ENCODE measurements at places on chromosomes 2 and 18.

GRCh38 chr18:13872932-13873331 lies 42.4 kb downstream of the MC2R start:
- no peaks in the 10 kb centered on the region for H3K36me3 ChIP-seq
- H3K27me3 ChIP-seq = peaks cover 33% of the 10 kb centered on the region
- DNase-seq = no peak
- peaks cover 3% of the 10 kb centered on the region for H3K4me1 ChIP-seq

DNA sequence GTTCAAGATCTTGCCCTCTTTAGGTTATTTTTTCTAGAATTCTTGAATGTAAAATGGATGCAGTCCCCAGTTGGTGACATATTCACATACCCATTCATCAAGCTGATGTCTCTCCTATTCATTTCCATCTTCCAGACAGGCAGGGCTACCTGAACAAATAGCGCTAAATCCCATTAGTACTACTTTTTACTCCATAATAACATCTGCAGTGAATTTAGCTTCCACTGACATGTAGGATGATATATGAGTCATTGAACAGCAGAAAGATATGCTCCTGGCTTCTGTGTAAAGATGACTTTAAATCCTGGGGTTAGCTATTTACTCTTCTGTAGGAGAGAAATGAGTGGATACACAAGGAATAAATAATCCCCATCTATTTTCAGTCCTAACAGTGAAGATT lies 194.7 kb downstream of the RND3 start:
- no peak for DNase-seq
- no peaks in the 10 kb centered on the region for H3K4me1 ChIP-seq
- H3K27me3 ChIP-seq = no peaks in the 10 kb centered on the region
- H3K4me3 ChIP-seq = no peak overlapping the region
- H3K27ac ChIP-seq = no peak overlapping the region

DNA sequence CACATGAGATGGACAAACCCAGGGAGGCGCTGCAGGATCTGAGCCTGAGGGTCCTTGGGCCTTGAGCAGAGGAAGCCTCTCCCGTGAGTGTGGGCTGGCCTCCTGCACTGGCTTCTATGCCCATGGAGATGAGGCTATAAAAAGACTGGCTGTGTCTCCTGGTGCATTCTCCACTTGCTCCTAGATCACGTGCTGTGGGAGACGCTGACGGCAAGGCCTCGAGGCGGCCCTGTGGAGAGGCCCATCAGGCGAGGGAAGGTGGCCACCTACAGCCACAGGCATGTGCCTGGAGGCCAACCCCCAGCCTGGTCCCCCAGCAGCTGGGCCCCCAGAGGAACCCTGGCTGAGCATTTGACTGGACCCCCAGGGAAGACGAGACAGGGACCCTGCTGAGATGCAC lies 198.9 kb downstream of the TWIST2 start:
- H3K36me3 ChIP-seq = peaks cover 5% of the 10 kb centered on the region
- no peaks in the 10 kb centered on the region for H3K4me1 ChIP-seq
- H3K4me3 ChIP-seq = no peak overlapping the region
- DNase-seq = no peak
- H3K27ac ChIP-seq = no peak overlapping the region

DNA sequence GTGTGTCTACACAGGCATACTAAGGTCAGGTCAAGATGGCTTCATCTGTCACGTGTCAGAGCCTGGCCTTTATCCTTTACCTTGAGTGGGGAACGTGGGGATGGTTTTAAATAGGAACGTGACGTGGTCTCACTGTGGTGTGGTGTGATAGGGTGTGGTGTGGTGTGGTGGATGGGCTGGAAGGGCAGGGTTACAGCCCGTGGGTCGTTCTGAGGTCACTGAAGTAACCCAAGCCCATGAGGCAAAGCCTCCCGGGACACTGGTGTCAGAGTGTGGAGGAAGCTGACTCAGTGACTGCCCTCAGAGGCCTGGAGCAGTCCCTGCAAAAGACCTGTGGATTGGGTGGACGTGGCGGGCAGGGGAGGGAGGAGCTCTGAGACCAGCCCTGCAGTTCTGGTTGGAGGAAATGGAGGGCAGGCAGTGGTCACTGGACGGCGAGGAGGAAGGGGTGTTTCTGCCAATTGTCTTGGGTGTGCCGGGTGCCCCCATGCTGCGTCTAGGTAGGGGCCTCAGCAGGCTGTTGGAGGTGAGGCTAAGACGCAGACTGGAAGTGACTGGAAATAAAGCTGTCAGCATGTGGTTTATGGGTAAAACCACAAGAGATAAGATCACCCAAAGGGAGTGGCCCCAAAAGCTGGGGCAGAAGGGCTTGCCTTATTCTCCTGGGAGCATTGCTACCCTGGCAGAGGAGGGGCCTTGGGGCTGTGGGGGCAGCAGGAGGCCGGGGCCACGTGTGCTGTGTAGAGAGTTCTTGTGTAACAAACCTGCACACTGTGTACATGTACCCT lies 84.8 kb downstream of the SH3RF3 start:
- H3K36me3 ChIP-seq = no peaks in the 10 kb centered on the region

GRCh38 chr2:7437716-7438632 lies 520.8 kb downstream of the RNF144A start:
- peaks cover 68% of the 10 kb centered on the region for H3K4me1 ChIP-seq
- H3K27ac ChIP-seq = peak overlapping the region; percentile 87
- peak; percentile 69 for DNase-seq
- H3K4me3 ChIP-seq = no peak overlapping the region

DNA sequence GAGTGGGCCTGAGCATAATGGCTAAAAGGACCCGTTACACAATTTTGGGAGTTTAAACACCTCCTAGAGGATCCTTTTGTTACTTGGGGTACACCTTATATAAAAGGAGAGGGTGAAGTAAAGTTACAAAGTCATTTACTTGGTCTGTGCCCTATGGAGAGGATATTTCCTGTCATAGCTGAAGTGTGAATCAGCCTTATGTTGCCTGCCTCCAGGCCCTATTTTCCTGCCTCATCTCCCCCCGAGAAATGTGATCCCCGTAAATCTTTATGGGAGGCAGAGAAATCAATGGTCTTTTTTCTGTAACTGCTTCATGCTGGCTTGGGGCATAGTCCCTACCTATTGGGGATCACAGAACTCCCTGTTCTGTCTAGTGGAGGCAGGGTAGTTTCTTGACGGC lies 906.6 kb downstream of the DSC3 start:
- H3K4me3 ChIP-seq = no peak overlapping the region
- no peaks in the 10 kb centered on the region for H3K4me1 ChIP-seq
- DNase-seq = no peak
- H3K27me3 ChIP-seq = no peaks in the 10 kb centered on the region

- no peaks in the 10 kb centered on the region for H3K27me3 ChIP-seq
- DNase-seq = no peak
- peak overlapping the region; percentile 90 for H3K27ac ChIP-seq
- H3K4me3 ChIP-seq = peak overlapping the region; percentile 50
- H3K36me3 ChIP-seq = peaks cover 65% of the 10 kb centered on the region
Observed at GRCh38 chr2:224894356-224894755, 147.9 kb downstream of the DOCK10 start.

DNA sequence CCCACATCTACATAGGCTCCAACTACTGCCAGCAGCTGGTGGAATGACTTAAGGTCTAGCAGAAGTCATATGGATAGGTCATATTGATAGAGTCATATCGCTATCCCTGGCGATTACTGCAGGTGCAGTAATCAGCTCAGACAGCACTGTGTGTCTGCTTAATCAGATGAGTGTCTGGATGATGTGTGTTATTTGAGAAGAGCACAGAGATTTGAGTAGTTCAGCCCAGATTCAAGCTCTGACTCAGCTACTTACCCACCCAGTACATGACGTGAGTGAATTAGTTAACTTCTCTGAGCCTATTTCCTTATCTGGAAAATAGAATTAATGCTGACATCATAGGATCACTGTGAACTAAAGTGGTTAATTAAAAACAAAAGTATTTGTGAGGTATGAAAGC lies 78.9 kb downstream of the EHD3 start:
- H3K4me3 ChIP-seq = no peak overlapping the region
- no peak overlapping the region for H3K27ac ChIP-seq
- H3K27me3 ChIP-seq = peaks cover 16% of the 10 kb centered on the region
- peaks cover 4% of the 10 kb centered on the region for H3K4me1 ChIP-seq

- peaks cover 12% of the 10 kb centered on the region for H3K27me3 ChIP-seq
- H3K27ac ChIP-seq = no peak overlapping the region
- H3K4me1 ChIP-seq = no peaks in the 10 kb centered on the region
- no peaks in the 10 kb centered on the region for H3K36me3 ChIP-seq
Observed at GRCh38 chr2:65746931-65747675, 314.7 kb upstream of the SPRED2 start.

- H3K27me3 ChIP-seq = no peaks in the 10 kb centered on the region
- no peak for DNase-seq
- peaks cover 20% of the 10 kb centered on the region for H3K36me3 ChIP-seq
- H3K27ac ChIP-seq = no peak overlapping the region
- H3K4me1 ChIP-seq = peaks cover 3% of the 10 kb centered on the region
Observed at GRCh38 chr2:48306409-48307284, 223.3 kb upstream of the STON1 start.

DNA sequence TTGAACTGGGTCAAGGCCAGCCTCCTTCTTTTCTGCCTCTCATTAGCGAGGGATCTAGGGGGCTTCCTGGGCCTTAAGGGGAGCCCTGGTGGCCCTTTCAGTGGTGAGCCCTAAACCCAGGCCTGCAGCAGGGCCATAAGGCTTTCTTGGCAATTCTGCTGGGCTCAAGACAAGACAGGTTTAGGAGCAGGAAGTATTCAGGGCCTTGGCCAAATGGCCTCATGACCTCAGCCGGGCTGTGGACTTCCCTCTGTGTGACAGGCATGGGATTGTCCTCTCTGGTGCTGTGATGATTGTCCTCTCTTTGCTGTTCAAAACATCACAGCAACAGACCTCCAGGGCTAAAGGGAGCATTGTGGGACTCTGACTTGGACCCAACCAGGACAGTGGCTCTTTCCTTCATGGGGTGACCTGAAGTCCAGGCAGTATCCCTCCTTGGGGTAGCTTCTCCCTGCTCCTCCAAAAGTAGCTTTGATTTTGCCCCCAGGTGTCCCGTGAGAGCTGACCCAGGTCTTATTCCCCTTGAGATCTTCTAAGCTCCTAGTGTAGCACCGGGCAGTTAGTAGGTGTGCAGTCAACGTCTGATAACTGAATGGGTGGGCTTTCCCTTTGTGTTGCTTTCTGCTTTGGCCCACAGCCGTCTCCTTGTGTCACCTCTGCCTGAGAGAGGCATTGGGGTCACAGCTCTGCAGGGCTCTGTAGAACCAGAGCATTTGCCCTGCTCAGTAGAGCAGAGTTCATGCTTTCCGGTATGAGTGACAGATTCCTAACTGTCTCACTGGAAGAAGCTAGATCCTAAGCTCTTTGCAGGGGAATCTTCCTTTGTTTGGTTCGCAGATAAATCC lies 14.7 kb downstream of the FOSL2 start:
- H3K27me3 ChIP-seq = no peaks in the 10 kb centered on the region
- peak overlapping the region; percentile 89 for H3K27ac ChIP-seq
- H3K4me1 ChIP-seq = peaks cover 68% of the 10 kb centered on the region
- no peak for DNase-seq

DNA sequence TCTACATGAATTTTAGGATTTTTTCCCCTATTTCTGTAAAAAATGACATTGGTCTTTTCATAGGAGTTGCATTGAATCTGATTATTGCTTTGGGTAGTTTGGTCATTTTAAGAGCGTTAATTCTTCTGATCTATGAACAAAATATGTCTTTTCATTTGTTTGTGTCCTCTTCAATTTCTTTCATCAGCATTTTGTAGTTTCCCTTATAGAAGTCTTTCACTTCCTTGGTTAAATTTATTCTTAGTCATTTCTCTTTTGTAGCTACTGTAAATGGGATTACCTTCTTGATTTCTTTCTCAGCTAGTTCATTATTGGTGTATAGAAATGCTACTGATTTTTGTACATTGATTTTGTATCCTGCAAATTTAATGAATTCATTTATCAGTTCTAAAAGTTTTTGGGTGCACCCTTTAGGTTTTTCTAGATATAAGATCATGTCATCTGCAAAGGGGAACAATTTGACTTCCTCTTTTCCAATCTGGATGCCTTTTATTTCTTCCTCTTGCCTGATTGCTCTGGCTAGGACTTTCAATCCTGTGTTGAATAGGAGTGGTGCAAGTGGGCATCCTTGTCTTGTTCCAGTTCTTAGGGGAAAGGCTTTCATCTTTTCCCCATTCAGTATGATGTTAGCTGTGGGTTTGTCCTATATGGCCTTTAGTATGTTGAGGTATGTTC lies 36.6 kb upstream of the AAK1 start:
- no peak overlapping the region for H3K4me3 ChIP-seq
- no peaks in the 10 kb centered on the region for H3K36me3 ChIP-seq
- no peak for DNase-seq

DNA sequence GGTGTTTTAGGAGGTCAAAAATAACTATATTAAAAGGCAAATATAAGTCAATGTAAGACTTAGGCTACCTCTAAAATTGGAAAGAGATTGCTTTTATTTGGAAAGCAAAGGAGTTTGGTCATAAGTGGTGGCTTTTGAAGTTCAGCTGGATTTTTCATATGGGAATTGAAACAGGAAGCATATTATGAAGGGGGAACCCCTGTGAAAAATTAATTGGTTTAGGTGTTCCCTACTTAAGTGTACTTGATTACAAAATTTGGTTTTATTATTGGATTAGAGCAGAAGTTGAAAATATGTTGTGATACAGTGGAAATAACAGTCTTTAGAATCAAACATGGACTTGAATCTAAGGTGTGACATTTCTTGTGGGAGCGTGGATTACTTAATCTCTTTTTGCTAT lies 121.4 kb upstream of the TTC27 start:
- peaks cover 3% of the 10 kb centered on the region for H3K4me1 ChIP-seq
- no peak overlapping the region for H3K27ac ChIP-seq
- H3K4me3 ChIP-seq = no peak overlapping the region
- H3K36me3 ChIP-seq = peaks cover 19% of the 10 kb centered on the region
- no peaks in the 10 kb centered on the region for H3K27me3 ChIP-seq
